ENCODE measurements at places on chromosomes 2 and 18.

- no peak for DNase-seq
Observed at GRCh38 chr2:164053021-164053420, 317.2 kb upstream of the FIGN start.

DNA sequence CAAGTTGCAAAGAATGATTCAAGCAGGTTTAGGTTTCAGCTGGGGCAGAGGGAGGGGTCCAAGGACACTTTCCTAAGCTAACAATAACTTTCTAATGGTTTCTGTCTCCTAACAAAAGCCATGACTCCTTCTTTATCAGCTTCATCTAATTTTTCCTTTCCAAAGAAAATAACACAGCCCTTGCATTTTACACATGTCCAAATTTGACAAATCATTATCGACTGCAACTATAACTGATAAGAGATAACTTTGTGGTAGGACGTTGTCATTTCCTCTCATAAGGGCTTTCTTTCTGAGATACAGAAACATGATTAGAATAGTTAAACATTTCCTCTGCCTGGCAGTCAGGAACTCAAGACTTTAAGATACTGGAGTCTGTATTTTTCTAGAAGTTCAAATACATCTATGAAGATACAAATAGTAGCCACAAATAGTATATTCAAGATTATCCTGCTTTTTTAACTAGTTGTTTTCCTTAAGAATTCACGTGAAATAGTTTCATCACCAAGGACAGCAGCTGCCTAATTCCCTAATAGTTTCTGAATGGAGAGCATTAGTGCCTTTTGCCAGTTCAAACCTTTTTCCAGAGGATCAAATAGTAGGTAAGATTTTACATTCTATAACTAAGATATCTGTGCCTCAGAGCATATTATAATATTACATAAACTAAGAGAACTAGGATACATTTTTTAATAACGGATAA is 263.2 kb downstream of the EXOC6B start:
- DNase-seq, result no peak

DNA sequence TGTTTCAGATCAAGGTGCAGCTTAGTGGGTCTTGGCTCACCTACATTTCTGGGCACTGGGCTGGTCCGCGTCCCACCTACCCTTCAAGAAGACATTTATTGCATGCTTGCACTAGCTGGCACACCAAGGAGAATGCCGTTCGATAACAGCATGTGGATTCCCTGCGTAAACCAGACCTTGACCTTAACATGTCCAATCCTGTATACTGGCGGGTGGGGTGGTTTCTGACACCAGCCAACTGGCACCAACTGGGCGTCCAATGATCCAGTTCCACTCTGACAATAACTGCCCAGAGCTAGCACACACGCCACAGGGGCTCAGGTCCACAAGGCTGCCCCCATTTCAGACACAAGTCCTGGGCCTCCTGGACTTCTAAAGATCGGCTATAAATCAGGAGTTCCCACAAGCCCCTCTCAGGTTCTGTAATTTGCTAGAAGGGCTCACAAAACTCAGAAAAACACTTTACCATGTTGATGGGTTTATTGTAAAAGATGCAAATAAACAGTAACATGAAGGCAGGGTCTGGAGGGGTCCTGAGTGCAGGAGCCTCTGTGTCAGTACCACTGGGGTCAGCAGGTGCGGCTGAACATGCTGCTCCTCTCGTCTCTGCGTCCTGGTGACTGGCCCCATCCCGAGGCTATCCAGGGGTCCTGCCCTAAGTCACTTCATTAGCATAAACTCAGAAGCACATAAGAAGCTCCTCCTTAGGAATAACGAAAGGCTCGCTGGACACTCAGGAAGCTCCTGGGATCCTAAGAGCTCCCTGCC is 161.8 kb downstream of the HDAC4 start:
- DNase-seq, result no peak

DNA sequence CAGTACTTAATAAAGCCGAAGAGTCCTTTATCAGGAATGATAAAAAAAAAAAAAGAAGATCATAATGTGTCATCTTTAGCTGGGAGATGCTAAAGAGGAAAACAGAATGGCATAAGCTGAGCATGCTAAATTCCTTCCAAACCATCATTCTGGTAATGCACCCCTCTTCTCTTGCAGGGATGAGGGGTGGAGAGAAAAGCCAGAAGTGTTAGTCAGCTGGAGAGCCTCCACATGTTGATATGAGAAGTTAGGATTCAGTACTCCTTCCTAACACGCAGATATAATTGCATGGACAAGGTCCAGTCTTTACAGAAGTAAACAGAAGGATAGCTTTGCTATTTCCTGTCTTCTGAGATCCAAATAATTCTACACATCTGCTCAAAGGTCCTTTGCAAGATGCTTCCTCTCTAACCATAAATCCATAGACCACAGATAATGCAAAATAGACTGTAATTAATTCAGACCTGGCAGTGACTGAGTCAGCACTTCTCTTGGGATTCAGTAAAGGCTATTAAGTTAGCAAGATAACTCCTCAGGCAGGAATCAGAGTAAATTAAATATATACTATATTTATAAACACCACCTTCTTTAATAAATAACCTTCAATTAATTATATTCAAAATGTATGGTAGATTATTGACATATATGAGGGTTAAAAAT is 930.0 kb upstream of the KLHL29 start:
- no peak for DNase-seq

- no peak for DNase-seq
Observed at GRCh38 chr2:118498943-118499342, 348.5 kb downstream of the EN1 start.

GRCh38 chr2:16141641-16141921 is 201.2 kb downstream of the MYCN start:
- no peak for DNase-seq

DNA sequence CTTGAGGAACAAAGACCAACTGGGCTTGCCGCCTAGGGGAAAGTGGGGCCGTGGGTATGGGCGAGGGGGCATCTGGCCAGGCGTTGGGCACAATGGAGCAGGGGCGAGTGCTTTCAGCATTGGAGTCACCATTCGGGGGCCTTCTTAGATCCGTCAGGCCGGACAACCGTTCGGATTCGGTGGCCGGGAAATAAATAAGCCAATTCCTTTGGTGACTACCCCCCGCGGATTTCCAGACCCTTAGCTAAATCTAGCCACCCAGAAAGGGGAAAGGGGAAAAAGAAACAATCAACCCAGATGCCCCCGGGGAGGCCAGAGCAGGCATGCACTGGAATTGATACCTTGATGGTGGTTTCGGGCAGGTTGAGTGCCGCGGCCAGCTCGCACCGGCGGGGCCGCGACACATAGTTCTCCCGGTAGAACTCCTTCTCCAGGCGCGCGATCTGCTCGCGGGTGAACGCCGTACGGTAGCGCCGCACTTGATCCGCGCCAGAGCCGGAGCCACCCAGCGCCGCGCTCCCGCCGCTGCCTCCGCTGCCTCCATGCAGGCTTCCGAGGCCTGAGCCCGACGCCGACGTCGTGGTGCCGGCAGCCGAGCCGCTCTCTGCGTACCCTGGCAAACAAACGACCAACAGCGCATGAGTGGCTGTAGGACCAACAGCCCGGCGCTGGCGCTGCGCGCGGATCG is 1.8 kb downstream of the EVX2 start:
- DNase-seq, result no peak

DNA sequence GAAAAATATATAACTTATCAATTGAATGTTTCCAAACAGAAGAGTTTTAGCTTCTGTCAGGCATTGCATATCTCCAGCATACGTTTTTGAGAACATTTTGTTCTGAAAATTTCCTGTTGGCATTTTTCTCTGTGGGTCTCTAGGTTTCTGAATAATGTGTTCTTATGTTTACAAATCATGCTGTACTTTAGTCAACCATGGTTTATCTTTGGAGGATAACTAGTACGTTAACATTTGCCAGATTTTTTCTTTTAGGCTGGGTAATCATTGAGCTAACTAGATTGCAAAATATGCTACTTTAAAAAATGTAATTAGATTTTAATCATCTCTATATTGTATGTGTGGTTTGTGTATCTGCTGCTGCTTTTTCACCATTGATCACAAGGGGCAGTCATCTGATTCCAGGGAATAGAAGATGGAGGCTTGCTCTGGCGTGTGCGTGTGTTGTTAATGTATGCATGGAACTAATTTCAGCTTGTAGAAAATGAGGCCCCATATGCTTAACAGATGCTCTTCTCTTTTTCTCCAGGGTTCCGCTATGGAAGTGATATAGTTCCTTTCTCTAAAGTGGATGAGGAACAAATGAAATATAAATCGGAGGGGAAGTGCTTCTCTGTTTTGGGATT is 21.3 kb downstream of the XRCC5 start:
- DNase-seq, result no peak

GRCh38 chr18:12282442-12283039 is 25.5 kb upstream of the TUBB6 start:
- DNase-seq, result no peak

- DNase-seq, result no peak
Observed at GRCh38 chr2:186181625-186182024, 304.4 kb upstream of the ZC3H15 start.

DNA sequence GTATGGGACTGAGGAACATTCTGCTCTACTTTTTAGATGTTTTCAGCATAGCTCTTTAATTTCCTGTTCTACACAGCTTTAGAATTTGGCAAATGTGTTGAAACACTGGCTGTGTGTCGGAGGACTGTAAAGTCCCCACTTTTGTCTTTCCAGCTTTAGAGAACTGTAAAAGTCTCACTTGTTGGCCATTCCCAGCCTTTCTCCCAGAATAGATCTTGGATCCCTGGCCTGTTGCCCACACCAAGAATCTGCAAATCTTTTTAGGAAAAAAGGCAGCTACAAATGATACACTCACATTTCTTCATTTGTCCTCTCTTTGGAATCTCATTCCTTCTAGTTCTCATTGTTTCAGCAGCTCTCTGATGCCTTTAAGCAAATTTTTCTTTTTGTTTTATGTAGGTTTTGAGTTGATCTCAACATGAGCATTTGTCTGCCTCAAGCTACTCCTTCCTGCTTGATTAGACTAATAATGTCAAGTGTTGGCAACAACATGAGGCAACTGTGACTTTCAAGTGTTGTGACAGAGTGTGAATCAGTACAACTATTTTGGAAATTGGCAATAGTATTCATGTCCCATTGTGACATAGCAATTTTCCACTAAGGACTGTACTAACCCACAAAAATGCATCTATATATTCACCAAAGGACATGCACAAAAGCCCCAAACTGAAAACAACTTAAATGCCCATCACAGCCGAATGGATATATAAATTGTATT is 610.8 kb downstream of the EPHA4 start:
- DNase-seq, result no peak

DNA sequence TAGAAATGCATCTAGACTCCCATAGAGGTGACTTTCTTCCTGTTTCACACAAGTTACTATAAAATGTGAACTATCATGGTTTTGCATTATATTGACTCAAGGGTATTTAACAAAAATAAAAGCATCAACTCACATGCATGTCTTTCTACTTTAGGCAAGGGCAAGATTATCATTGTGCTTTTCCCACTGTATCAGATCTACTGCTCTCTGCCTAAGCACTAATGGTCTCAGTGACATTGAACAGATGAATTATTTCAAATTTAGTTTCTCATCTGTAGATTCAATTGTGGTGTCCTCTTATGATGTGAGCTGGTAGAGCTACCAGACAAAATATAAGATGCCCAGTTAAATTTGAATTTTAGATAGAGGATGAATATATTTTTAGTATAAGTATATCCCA is 113.9 kb downstream of the MTX2 start:
- DNase-seq, result no peak

DNA sequence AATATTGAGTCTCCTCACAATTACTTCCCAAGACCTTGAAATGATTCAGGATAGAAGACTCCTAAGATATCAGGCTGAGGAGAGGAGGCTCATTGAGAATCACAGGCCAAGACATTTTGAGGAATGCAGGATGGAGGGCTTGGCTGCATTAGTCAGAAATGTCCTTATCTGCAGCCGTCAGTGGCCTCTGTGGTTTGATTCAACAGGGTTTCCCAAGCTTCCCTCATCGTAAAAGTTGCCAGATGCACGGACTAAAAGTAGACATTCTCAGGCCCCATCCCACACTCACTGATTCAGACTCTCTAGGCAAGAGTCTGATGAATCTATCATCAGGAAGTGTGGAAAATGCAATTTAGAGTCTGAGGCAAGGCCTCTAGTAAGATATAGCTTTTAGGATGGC is 34.0 kb upstream of the TMEM178A start:
- DNase-seq, result no peak

DNA sequence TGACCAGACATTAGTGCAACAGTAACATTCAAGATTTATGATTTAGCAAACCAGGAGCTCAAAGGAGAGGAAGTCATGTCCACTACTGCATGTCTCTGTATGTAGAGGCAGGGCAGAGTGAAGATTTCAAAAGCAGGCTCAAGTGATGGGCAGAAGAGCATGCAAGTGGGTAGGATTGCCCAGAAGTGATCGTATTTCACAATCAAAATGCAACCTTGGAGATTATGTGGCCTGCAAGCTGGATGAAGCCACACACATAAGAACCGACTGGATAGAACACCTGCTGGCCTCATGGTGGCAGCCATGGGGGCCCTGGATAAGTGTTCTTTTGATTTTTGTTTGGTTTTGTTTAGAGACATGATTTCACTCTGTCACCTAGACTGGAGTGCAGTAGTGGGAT is 286.8 kb upstream of the RAB12 start:
- DNase-seq, result no peak

GRCh38 chr18:66280470-66280869 is 323.4 kb downstream of the CDH19 start:
- DNase-seq, result no peak

DNA sequence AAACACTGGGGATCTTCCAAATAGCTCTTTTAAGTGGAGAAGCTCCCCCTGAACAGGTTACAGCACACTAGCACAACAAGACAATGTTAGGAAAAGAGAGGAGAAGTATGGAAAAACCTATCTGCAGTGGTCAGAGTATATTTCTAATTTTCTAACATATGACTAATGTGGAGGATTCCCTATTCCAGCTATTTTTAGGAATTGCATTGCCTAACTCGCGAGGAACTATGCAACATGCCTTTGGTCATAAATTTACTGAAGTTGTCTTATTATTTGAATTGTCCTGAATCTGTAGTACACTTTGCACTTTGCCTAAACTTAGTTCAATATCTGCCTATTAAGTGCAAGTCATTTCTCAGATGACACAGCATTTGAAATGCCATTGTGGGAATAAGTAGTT is 381.4 kb downstream of the CCDC85A start:
- no peak for DNase-seq

- no peak for DNase-seq
Observed at GRCh38 chr18:53946594-53946993, 277.9 kb downstream of the MBD2 start.

GRCh38 chr18:5073026-5073944 is 123.8 kb downstream of the AKAIN1 start:
- no peak for DNase-seq

DNA sequence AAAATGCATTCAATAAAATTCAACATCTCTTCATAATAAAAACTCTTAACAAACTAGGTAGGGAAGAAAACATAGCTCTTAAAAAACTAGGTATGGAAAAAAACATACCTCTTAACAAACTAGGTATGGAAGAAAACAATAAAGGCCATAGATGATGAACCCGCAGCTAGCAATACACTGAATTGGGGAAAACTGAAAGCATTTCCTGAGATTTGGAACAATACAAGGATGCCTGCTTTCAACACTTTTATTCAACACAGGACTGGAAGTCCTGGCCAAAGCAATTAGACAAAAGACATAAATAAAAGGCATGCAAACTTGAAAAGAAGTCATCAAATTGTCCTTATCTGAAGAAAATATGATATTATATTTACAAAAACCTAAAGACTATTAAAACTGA is 67.8 kb downstream of the NCKAP1 start:
- DNase-seq, result no peak

GRCh38 chr2:7043690-7044089 is 126.5 kb downstream of the RNF144A start:
- DNase-seq, result no peak

GRCh38 chr2:177334940-177335543 is 57.5 kb upstream of the AGPS start:
- no peak for DNase-seq

GRCh38 chr2:29749843-29750242 is 171.5 kb downstream of the ALK start:
- DNase-seq, result no peak
